ENCODE measurements at places on chromosomes 6 and 20.
A peak's percentile ranks its signal among the peaks of the same experiment; 100 is the strongest.

DNA sequence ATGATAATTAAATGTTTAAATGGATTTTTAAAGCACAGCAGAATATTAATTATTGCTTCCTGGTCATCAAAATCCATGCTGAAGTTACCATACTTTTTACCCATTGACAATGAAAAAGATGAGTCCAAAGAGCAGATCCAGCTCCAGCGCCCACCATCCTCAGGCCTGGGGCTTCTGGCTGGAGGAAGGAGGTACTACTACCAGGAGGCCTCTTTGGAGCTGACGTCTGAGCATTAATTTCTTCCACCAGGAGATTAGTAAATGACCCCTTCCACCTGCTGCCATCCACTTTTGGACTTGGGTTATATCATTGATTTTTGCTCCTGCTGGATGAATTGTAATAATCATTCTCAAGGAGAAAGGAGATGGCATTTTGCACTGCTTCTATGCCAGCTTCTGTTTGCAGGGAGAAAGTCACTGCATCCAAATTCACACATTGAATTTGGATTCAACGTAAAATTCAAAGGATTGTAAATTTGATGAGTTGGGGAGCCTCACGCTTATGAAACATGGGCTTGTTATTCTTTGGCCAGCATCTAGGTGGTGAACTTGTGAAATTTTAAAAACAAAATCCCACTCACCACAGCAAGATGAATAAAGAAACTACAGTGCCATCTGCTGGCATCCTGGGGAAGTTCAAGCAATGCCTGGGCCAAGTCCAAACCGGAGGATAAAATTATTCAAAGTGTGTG, 121.8 kb downstream of the SASH1 start:
- peak; percentile 9 for DNase-seq

DNA sequence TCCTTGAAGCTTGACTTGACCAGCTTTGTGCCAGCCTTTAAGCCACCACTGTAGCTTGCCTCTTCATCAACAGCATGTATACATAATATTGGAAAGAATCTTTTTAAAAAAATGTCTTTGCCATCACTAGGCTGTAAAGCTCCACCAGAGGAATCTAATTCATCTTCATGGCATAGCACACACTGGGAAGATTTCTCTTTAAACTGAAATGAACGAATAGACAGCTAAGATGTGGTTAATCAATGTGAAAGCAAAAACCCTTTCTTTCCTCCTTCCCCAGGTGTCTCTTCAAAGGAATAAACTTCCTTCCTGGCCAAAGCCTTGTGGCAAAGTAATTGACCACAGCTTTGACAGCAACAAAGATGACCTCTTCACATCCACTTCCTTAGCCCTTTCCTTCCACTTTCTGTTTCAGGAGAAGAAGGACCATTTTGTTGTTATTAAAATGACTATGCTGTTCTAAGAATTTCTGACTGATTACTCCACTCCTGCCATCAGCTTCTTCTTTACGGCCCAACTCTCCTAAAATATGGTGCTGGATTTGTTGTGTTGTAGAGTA, 428.7 kb upstream of the SOX4 start:
- no peak for DNase-seq

DNA sequence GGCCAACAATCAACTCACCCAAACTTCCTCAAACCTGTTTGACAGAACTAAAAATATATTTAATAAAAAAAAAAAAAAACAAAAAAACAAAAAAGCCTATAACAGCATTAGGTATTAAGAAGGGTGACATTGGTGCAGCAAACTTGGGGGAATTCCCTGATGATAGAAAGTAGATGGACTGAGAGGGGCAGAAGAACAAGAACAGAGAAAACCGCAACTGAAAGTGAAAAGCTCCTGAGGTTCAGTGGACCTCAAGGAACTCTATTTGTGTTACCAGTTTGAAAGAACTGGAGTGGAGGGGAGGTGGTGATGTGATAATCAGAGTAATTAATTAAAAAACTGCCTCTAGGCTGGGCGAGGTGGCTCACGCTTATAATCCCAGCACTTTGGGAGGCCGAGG, 53.8 kb downstream of the MACROD2 start:
- DNase-seq: no peak

DNA sequence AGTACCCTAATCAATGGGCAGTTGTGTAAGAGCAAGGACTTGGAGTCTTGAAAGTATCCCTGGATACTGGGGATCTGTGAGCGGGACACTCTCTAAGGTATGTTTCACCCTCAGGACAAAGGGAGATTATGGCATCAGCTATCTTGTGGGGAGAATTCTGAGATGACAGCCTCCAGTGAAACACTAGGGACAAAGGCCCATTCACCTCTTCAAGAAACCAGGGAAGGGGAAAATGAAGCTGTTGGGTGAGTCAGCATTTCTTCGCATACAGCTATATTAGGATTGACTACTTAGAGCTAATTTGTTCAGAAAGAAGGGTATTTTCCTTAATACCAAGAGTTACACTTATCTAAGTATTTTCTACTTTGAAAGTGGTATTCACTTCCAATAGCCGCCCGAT, 35.9 kb downstream of the OPN5 start:
- DNase-seq: no peak

- DNase-seq: no peak
Observed at GRCh38 chr6:154414021-154414813, 57.6 kb upstream of the IPCEF1 start.

GRCh38 chr20:3803289-3803688, 7.2 kb downstream of the CDC25B start:
- DNase-seq: no peak

Measured in stimulated activated CD8-positive, alpha-beta memory T cell treated with anti-CD3 and anti-CD28 coated beads, Interleukin-7, amount 100 ng/mL, for 4 hours (primary cell).